ENCODE measurements at places on chromosomes 5 and 9.

- DNase-seq, result no peak
These were observed 206.7 kb downstream of the ARRDC3 start for GRCh38 chr5:91176288-91177016.

DNA sequence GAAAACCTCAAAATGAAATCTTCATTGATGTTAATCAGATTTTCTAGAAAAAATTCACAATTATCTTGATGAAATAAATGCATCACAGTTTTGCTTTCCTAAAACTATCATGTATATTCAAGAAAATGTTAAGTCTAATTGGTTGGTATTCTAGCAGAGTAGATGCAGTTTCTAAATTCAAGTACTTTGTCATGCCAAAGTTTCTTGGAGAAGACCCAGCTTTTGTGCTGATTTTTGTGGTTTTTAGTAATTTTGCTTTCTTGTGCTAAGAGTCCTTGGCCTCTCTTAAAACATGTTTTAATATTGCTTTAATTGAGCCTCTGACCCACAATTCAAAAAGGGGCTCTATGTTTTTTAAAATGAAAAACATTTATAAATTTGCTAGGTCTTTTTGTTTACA is 924.8 kb upstream of the PTPRD start:
- no peak for DNase-seq

DNA sequence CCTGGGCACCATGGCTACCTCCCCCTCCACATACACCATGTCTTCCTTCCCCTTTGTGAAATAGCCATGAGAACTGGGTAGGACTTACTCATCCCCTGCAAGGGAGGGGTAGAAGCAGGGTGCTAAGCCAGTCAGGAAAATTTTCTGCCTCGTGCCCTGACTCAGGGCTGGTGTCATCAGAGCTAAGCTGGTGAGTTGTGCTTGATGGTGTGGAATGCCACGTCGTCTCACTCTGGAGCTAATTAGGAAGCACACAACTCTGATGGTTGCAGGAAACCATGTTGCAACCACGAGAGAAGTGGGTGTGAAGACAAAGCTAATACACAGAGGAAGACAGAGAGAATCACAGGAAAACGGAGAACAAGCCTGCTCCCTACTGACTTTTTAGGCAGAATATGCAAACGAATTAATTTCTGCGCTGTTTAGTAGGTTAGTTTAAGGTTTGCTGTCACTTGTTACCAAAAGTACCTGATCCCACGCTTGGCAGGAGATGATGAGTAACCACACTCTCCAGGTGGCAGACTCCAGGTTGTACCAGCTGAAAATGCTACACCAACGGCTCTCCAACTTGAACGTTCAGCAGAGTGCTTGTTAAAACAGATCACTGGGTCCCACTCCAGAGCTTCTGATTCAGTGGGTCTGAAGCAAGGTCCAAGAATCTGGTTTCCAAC is 54.5 kb downstream of the STK10 start:
- DNase-seq, result peak; percentile 35

DNA sequence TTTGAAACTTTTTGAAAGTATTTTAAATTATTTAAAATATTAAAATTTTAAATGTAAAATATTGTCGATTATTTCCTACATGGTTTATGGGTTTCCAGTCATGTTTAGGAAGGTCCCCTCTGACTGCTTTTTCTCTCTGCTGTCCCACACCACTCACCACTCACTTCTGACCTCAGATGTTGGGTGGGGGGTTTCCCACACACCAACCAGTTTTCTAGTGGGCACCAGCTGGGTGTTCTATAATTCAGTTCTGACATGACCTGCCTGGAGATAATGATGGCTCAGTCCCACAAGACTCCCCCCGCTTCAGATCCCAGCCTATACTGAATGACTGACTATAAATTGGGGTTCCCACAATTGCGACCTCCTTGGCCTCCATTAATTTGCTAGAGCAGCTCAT is 310.4 kb downstream of the GADD45G start:
- no peak for DNase-seq

- no peak for DNase-seq
These were observed 95.1 kb downstream of the FBXL7 start for GRCh38 chr5:15594977-15595568.

- DNase-seq, result no peak
These were observed 1.7 kb downstream of the SLC1A3 start for GRCh38 chr5:36607838-36608783.

GRCh38 chr9:131406563-131407436 is 12.9 kb downstream of the PRRC2B start:
- DNase-seq, result no peak

DNA sequence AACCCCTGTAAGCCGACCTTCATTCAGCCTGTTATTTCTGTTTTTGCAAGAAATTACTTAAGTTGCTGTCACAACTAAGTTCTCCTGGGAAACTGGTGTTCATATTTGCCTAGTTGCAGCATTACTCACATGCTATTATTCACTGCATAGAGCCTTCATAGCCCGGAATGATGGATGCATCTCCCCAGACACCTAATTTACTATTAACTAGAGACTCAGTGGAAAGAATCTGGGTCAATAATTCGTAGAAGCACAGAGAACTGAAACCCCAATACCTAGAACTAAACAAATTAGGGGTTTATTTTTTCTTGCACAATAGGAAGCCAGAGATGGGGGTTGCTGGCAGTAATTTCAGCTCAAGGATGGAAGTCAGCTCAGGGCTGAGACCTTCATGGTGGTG is 45.7 kb upstream of the FAM170A start:
- no peak for DNase-seq

DNA sequence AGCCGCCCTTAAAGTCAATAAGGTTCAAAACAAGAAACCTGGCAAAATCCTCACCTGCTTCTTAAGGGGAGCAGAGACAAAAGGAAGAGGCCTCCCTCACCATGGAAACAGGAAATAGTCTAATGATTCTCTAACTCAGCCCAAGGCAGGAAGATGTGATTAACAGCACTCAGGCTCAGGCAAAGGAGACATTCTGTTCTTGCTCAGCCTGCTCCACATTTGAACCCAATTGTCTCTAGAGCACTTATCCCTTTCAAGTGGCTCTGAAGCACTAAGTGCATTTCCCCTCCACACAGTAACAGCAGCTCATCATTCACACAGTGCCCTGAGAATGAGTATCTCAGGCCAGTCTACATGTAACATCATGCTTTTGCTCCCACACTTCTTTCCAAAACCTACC is 72.3 kb downstream of the NIPSNAP3B start:
- DNase-seq, result no peak

GRCh38 chr5:52668544-52669185 is 119.1 kb upstream of the ITGA1 start:
- no peak for DNase-seq

GRCh38 chr5:99314721-99315120 is 385.9 kb upstream of the CHD1 start:
- no peak for DNase-seq

GRCh38 chr5:164898705-164899104 is 1393.3 kb downstream of the MAT2B start:
- no peak for DNase-seq

GRCh38 chr5:88142636-88142885 is 126.1 kb downstream of the TMEM161B start:
- no peak for DNase-seq

- DNase-seq, result no peak
These were observed 318.7 kb downstream of the TMEM161B start for GRCh38 chr5:87949676-87950631.

DNA sequence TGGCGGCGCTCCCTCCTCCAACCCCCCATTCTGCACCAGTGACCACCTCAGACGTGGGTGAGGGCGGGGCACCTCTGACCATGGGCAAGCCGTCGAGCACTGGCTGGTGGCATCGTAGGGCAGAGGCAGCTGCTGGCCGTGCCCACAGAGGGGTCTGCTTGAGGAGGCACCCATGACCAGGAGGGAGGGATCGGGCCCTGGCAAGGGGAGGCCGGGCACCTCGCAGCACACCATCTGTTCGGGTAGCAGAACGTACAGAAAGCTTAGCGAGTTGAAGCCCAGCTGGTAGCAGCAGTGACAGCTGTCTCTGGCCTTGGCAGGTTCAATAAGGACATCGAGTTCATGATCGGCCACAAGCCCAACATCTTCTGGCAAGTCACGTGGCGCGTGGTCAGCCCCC is 4.3 kb upstream of the SLC6A18 start:
- DNase-seq, result no peak

GRCh38 chr5:137233726-137234125 is 265.4 kb downstream of the SPOCK1 start:
- no peak for DNase-seq

- DNase-seq, result no peak
These were observed 605.4 kb downstream of the ISL1 start for GRCh38 chr5:51988634-51989033.

GRCh38 chr9:21023861-21024260 is 7.6 kb downstream of the HACD4 start:
- no peak for DNase-seq

- DNase-seq, result no peak
These were observed 67.8 kb downstream of the JAK2 start for GRCh38 chr9:5052838-5053237.
